ENCODE measurements at places on chromosomes 4 and X. TPM values are rescaled to one million over a fixed set of nuclear protein-coding genes. Genes with fewer than 3 reads are reported as not detected.

DNA sequence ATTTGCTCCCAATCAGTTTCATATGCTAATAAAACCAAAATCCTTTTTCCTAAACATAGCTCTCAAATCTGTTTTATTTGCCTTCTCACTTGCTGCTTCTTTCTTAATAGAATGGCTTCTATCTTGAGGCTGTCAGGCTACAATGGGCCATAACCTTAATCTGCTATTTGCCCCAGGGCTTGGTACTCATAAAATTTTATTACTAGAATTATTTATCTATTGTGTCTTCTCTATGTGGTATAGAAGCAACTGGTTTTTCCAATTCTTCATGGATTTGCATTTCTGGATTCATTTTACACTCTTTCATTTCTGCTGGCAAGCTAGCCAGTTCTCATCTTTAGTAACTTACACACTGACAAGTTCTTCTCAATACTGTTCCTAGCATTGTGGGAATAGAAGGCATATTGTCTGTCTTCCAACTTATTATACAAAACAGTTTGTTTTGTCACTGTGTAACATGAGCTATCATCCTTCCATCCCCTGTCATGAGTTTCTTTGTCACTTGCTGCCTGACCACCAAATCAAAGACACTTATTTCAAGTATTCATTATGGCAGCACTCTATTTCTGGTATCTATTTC lies 96.6 kb upstream of the KCNIP4 start:
- no peak for DNase-seq

- no peak for DNase-seq
Observed at GRCh38 chr4:122476745-122477144, 20.2 kb upstream of the IL2 start.

STPG2 gene
- polyA plus RNA-seq, result not detected

DCHS2 gene
- polyA plus RNA-seq, result not detected

TDO2 gene
- polyA plus RNA-seq, result 2.0 TPM

DNA sequence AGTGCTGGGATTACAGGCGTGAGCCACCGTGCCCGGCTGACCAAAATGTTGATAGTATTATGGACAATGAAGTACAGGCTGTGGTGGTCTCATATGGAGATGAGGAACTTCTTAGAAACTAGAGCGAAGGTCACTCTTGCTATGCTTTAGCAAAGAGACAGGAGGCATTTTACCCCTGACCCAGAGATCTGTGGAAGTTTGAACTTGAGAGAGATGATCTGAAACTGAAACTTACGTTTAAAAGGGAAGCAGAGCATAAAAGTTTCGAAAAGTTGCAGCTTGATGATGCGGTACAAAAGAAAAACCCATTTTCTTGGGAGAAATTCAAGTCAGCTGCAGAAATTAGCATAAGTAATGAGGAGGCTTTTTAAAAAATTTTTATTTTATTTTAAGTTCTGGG lies 8.5 kb upstream of the CTAG2 start:
- no peak for DNase-seq

- no peak for DNase-seq
Observed at GRCh38 chr4:42927946-42928345, 35.4 kb downstream of the GRXCR1 start.

DNA sequence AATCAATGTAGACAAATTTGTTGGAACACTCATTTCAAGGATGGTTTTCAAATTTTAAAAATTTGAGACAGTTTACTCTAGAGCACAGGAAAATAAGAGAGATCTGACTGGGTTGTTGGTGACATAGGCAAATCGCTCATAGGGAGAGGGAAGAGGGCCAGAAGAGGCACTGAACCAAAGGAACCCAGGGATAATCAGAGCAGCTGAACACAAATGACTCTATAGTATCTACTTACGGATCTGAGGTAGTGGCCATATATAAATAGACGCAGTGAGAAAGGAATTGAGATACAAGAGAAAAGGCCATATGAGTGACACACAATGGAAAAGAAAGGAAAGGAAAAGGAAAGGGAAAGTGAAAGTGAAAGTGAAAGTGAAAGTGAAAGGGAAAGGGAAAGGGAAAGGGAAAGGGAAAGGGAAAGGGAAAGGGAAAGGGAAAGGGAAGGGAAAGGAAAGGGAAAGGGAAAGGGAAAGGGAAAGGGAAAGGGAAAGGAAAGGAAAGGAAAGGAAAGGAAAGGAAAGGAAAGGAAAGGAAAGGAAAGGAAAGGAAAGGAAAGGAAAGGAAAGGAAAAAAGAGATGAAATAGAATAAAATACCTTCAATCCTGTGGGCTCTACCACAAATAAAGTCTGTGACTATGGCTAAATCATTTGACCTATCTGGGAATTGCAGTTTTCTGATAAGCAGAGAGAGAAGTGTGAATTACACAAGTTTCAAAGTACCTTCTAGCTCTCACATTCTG lies 759.2 kb downstream of the DMD start:
- no peak for DNase-seq

TMEM131L gene
- polyA plus RNA-seq, result 3.9 TPM

DNA sequence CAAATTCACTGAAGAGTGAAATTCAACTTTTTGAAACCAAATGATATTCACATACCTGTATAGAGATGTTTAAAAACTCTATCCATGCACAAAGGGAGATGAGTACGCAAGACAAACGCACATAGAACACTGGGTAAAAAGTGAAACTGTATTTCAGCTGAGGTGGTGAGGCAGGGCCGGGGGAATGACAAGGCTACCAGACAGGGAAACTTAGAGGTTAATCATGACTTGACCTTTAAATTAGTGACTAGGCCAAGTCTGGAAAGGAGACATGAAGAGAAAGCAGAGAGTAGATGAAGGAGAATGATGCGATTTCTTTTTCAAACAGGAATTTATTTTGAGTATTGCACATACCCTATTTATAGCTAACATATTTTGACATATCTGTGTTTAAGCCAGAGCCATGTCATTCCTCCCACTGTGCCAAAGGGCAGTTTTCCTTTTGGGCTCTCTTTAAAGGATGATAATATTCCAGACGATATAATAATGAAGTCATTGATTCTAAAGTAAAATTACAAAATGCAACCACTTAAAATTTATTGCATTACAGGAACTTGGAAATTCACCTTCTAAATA lies 49.4 kb downstream of the ARHGEF6 start:
- DNase-seq, result no peak

DNA sequence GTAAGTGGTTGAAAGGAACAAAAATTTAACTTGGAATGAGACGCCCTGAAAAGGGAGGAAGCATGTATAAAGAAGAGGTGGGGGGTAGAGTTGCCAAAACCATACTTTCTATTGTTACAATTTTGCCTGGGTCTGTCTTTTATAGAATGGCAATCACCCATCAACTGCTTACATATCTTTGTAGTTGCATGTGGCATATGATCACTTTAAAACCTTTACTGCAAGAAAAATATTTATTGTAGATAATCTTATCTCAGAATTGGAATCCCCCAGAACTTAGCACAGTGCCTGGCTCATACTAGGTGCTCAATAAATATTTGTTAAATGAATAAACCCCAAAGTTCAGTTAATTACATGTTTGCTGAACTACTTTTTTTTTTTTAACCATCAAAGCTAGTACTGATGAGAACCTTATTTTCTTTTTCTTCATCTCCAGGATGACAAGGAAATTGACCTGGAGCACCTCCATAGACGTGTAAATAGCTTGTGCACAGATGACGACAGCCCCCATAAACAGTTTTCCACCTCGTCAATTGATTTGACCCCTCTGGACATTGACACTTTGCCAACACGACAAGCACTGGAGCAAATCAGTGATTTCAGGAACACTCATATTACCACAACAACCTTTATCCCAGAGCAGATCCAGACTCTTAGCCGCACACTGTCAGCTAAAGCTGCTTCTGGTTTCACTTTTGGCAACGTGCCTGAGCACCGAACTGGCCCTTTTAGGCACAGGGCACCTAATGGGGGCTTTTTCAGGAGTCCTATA lies 56.7 kb upstream of the ATOH1 start:
- DNase-seq, result no peak

- peak; percentile 12 for DNase-seq
Observed at GRCh38 chrX:101430457-101431078, 22.5 kb downstream of the HNRNPH2 start.
